ENCODE measurements at places on chromosomes 4 and X.

DNA sequence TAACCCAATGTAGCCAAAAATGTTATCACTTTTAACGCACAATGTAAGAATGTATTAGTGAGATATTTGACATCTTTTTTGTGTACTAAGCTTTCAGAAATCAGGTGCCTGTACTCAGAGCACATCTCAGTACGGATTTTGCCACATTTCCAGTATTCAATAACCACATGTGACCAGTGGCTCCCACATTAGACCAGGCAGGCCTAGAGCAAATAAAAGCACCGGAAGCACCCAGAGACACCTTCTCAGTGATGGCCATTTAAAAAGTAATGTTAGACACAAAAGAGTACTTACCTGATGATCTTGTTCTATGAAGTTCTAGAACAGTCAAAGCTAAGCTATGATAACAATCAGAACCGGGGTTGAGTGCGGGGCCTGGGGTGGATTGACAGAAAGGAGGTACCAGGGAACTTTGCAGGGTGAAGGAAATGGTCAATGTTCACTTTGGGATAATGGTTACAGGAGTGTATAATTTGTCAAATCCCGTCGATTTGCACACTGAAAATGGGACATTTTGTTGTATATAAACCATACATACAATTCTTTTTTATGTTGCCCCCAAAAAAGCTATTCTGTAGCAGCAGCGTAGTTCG, 1.2 kb downstream of the CTPS2 start:
- DNase-seq = no peak

DNA sequence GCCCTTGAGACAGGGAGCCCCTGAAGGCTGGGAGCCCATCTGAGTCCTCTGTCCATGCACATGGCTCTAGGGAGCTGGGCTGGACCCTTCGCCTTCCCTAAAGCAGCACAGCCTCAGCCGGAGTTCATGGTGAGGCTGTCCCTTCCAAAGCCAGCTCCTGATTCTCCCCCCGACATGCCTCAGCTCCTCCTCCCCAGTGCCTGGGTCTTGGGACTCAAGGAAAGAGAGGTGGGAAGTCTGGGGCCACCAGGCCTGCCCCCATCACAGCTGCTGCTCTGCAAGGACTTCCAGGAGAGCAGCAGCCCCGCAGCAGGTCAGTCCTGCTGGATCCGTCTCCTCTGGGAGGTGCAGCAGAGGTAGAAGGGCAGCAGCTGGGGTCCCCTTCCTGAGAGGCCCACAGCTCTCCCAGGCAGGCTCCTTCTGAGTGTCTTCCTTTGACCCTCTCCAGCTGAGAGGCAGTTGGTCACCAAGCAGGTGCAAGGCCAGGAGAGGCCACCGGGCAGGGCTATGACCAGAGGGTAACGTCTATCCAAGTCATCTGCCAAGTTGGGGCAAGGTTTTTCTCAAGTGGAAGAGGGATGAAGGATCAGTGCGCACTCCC, 90.5 kb downstream of the ADRA2C start:
- no peak for DNase-seq

DNA sequence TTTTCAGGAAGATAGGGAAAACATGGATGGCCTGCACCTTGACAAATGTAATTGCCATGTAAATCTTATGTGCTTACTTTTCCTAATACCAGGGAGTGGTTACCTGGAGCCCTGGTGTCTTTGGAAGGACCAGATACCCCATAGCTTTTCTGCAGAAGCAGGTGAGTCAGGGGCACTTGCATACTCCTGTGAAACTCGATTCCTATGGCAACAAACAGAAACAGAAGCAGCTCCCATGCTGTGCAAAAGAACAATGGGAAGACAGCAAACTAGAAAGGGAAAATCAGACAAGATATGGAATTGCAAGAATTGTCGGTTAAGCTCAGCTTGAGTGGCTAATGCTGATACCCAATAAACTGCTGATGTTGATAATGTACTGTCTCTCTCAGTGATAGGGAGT, 117.4 kb upstream of the AFF2 start:
- no peak for DNase-seq

DNA sequence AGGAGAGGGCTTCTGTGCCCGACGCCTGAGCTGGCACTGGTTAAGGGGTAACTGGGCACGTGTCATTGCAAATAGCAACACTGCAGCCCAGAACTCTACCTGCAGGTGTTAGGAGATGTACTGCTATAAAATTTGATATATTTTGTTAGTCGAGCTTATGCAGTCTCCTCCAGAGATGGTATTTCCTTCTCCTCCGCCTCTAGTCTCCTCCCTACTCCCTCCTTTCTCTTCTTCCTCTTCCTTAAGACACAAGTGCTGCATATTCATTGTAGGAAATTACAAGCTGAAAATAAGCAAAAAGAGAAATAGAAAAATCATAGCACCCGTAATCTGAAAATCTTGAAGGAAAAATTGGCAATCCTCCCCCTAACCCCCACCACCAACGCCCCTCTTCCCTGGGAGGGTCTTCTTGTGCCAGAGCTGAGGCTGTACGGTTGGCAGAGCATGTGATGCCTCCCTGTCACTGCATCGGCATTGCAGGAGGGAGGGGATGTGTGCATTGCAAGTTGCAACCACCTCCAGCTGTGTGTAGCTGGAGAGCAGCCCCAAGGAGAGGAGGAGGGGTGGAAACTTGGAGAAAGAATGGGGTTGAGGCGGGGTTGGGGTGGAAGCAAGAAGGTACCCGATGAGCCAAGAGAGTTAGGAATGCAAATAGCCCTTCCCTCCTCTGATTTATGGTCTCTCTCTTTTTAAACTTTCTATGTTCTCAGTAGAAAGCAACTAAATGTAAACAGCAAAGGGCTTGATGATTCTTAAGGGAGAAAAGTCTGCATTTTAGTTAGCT, 48.3 kb upstream of the MND1 start:
- no peak for DNase-seq

- DNase-seq = no peak
Measured at GRCh38 chr4:40514497-40514951, 115.1 kb downstream of the RBM47 start.

DNA sequence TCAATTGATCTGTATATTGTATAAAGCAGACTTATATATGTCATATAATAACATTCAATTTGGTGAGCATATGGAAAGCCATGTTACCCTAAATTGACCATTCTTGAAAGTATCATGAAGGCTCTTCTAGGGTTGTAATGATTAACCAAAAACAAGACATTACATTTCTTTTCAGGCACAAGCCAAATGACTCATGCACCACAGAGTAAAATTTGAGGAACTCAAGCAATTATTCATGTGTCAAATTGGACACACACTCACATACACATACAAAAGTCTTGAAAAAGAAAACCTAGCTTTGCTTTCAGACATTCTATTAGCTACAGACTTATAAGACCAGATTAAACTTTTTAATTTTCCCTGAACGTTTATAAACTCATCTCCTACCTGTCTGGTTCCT, 146.5 kb upstream of the PCDH18 start:
- no peak for DNase-seq

- no peak for DNase-seq
Measured at GRCh38 chr4:54231768-54232688, 2.9 kb downstream of the PDGFRA start.

GRCh38 chr4:86661006-86661405, 66.9 kb downstream of the PTPN13 start:
- no peak for DNase-seq

- no peak for DNase-seq
Measured at GRCh38 chrX:40154853-40155588, 57.3 kb upstream of the BCOR start.

- no peak for DNase-seq
Measured at GRCh38 chrX:53073115-53073586, 9.0 kb upstream of the TSPYL2 start.

DNA sequence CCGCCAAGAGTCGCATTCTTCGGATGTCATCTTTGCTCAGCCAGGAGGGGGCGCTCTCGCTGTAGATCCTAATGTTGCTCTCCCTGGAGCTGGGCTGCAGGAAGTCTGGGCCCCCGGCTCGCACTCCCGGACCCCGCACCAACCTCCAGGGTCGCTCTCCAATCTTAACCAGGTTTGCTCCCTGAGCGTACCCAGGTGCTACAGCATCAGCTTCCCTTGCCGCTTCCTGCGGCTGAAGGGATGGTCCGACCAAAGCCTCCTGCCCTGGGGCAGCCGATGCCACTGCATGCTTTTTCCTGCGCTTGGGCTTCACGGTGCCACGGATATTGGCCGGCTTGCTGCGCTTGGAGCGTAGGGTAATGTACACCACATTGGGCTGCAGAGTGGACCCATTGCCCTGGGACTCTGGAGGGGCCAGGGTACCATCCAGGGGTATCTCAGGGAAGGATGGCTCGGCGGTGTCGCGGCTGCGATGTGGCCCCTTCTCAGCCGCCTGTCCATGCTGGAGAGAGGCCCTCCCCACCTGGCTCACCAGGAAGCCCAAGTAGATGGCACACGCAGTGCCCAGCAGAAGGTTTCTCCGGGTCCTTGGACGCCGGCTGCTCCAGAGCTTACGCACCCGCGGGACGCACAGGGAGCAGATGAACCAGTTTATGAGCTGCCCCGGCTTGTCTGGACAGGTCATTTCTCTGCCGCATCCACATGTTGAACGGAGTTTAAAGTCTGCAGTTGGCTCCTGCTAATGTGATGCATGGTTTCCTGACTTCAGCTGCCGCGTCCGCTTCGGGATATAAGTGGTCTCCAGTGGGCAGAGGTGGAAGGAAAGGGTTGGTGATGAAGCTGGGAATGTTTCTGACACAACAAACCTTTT, 1.9 kb downstream of the GASK1B start:
- no peak for DNase-seq

- DNase-seq = no peak
Measured at GRCh38 chr4:22787753-22788375, 95.1 kb downstream of the GBA3 start.

GRCh38 chrX:46117234-46117633, 428.0 kb downstream of the ZNF674 start:
- DNase-seq = no peak

GRCh38 chr4:62004881-62005280, 804.8 kb downstream of the ADGRL3 start:
- DNase-seq = no peak

- no peak for DNase-seq
Measured at GRCh38 chr4:5030221-5030620, 11.0 kb upstream of the CYTL1 start.

DNA sequence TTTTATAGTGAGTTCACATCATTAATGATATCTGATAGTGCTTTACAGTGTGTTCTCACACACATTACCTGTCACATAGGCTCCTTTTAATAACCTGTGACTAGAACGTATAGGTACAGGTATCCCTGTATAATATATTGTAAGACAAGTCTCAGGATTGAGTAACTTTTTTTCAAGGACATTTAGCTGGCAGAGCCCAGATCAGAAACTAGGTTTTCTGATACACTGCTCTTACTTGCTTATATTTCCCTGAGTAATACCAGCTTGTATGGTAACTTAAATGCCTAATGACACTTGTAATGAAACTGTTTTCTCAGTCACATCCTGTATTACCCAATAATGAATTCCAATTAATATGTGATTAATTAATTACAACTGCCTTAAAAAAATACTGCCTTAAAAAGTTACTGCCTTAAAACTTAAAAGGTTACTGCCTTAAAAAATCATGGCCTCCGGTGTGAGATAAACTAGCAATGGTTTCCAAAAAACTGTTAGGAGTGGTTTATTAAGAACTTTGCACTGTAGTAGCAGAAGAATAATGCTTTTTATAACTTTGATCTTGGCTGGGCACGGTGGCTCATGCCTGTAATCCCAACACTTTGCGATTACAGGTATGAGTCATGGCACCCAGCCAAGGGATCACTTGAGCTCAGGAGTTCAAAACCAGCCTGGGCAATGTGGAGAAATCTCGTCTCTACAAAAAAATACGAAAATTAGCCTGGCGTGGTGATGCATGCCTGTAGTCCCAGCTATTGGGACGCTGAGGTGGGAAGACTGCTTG, 11.9 kb downstream of the COPS4 start:
- DNase-seq = no peak

GRCh38 chrX:144637731-144638130, 609.6 kb upstream of the SPANXN1 start:
- no peak for DNase-seq

DNA sequence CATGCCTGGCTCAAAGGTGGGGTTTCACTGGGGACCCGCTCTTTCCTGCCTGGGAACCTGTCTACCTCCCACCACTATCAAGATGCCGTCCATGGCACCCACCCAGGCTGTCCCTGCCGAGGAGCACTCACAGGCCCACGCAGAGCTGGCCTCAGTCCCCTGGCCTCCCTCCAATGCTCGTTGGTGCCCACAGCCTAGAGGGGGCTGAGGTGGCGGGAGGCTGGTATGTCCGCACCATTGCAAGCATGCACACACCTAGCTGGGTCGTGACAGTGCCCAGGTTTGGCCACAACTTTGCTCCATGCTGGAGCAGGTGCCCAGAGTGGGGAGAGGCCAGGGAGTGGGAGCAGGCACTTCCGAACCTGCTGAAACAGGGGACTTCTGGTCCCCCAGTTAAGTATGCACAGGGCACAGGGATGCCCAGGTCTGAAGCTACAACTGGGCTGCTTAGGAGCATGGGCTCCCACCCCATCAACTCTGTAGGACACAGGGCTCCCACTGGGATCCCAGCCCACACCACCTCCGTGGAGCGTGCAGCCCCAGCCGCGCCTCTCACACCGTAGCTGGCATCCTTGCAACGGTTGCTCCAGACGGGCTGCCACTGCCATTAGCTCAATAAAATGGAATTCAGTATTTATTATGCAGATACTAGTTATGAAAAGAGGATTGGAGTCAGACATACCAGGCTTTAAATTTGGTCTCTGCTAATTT, 1376.1 kb upstream of the TENM3 start:
- DNase-seq = no peak

- DNase-seq = no peak
Measured at GRCh38 chr4:110618581-110619462, 4.1 kb downstream of the PITX2 start.

- DNase-seq = no peak
Measured at GRCh38 chrX:19702856-19703255, 184.5 kb downstream of the SH3KBP1 start.

GRCh38 chr4:186727977-186728519, 4.4 kb upstream of the FAT1 start:
- no peak for DNase-seq

DNA sequence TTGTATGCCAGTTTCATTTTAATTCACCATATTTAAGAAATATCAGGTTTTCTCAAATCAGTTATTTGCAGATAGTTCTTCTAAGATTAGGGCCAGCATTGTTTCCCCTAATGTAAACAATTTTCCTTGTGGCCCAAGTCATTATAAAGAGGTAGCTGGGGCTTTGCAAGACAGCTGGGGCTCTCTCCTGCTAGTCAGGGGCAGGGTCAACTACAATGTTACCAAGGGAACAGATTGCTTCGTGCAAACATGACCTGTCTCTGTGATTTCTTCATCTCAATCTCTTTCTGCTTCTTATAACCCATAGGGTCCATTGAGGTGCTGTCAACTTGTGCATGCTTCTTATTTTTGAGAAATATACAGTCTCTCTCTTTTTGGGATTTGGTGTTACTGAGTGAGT, 12.1 kb downstream of the ARMCX6 start:
- DNase-seq = no peak

- DNase-seq = no peak
Measured at GRCh38 chr4:159069922-159070321, 33.0 kb upstream of the RAPGEF2 start.

- DNase-seq = no peak
Measured at GRCh38 chr4:107709916-107710315, 10.1 kb downstream of the PAPSS1 start.

GRCh38 chrX:9336456-9336855, 128.4 kb upstream of the TBL1X start:
- DNase-seq = no peak

Data from stimulated activated CD8-positive, alpha-beta memory T cell treated with anti-CD3 and anti-CD28 coated beads, Interleukin-15, amount 100 ng/mL, for 1 hour (primary cell).